ENCODE measurements at places on chromosomes 16 and 17.

- DNase-seq: no peak
Observed at GRCh38 chr17:61532826-61533225, 58.2 kb downstream of the NACA2 start.

- DNase-seq: no peak
Observed at GRCh38 chr16:89924925-89925307, 1.8 kb downstream of the TUBB3 start.

DNA sequence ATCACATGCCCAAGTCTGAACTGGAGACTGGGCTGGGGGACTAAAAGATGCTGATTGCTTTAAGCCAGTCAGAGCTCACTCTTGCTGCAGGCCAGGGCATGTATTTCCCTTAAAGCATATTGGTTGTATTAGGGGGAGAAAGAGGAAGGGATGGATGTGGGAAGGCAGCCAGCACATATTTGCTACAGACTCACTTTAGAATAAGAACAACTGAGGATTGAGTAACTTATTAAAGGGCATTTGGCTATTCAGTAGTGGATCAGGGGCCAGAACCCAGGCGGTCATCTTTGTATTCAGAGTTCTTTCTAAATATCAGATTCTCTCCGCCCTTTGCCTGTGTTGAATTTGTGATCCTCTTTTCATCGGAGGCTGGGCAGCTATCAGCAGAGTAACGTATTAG lies 231.7 kb downstream of the HAPSTR1 start:
- no peak for DNase-seq

DNA sequence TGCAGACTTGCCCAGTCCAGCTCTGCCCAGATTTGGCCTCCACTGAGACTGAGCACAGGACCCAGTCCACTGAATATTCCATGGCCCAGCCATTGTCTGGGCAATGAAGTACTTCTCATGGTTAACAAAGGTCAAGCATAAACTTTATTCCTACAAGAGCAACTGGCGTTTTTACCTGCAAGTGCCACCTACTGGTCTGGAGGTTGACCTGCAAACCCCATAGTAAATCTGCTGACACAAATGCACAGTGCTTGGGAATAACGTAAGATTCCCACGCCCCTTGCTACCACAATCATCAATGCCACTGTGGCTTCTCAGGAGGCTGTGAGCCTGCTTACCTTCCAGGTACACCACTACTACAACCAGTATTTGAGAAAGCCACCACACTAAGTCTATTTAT lies 170.2 kb downstream of the CEP112 start:
- no peak for DNase-seq

DNA sequence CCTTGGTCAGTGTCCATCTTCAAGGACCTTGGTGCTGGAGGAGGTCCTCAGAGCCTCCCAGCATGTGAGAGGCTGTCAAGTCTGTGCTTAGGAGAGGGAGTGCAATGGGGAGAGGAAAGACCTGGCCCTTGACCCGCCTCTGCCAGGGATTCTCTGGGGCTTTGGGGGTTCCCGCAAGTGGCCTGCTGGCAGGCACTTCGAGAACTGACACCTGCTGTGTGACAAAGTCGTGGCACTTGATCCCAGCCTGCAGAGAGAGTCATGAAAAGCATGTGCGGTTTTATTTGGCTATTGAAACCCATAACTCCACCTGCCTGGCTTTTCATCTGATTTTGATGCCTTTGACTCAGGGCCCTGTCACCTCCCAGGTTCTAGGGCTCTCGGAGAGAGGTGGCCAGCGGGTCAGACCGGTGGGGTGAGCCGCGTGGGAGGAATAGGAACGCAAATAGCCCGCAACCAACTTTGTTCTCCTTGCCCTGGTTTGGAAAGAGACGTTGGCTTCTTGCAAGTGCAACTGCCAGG lies 42.8 kb upstream of the GSE1 start:
- DNase-seq: no peak

DNA sequence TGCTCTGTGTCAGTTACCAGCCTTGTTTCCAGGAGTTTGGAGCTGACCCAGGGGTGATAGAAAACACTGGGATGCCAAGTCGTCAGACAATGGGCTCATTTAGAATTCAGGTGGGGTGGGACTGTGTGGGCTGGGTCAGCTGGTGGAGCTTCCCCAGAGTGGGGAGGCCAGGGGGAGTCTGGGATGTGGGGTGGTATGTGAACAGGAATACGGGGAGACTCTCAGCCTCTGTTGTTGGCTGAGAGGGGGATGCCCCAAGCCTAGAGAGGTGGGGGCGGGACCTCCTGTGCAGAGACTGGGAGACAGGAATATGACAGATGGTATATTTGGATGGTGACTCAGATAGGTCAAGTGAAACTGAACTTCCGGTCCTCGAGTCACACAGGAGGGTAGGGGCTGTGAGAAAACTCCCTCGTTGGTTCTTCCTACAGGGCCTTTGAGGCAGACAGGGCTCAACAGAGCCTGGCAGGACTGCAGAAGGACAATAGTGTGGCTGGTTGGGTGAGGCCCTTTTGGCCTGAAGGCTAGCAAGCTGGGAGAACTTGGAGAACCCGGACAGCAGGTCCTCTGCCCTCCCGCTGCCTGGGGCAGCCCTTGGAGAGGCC lies 23.7 kb downstream of the CDH1 start:
- DNase-seq: no peak

DNA sequence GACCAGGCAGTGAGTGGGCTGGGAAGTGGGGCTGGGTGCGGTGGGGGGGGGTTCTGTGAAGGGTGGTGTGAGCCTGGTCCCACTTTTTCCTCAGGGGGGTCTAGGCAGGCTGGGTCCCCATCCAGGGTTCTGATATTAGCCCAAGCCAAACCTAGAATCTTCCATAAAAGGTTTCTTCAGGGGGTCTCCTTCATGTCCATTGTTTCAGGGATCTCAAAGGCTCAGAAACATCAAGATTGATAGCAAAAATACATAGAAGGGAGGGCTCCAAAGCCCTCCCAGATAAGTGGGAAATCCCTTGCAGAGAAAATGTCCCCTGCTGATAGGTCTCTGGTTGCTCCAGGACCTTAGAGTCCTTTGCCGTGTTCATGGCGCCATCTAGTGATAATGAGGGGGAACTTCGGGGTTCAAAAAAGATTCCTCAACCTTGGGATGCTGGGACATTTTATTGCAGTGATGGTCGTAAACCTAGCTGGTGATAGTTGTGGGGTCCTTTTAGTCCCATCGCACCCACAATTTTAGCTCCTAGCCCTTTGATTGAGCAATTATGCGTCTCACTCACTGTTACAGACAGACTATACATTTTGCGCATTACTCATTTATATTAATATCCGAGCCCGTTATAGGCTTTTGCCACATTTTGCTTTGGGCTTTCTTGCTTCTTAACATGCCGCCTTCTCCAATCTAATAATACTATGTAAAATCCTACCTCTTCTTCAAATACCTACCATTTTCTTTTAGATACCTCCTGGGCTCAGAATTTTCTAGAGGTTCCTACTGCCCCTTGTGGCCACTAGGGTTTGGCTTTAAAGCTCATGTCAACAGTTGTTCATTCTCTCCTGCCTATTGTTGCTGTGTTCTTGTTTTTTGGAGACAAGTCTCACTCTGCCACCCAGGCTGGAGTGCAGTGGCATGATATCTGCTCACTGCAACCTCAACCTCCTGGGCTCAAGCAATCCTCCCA lies 35.1 kb downstream of the IGF2BP1 start:
- no peak for DNase-seq

- no peak for DNase-seq
Observed at GRCh38 chr16:4393240-4393600, 21.6 kb downstream of the VASN start.

- DNase-seq: no peak
Observed at GRCh38 chr16:52707676-52708337, 160.9 kb upstream of the TOX3 start.

- DNase-seq: no peak
Observed at GRCh38 chr17:17672453-17673368, 8.5 kb upstream of the RAI1 start.

Measured in NCI-H1048 (cell line).